ENCODE measurements at places on chromosomes 3 and 15. TPM values are rescaled to one million over a fixed set of nuclear protein-coding genes. Genes with fewer than 3 reads are reported as not detected.

Gene CFAP44
- total RNA-seq = 16.4 TPM

Gene MOBP
- total RNA-seq = not detected

Gene RPP25
- 7.5 TPM for total RNA-seq

Gene CACNA1D
- total RNA-seq = 96.8 TPM

Gene UBAP1L
- total RNA-seq = 5.0 TPM

Gene PIGB
- total RNA-seq = 22.3 TPM

Gene CX3CR1
- total RNA-seq = 7.6 TPM

Gene RTP1
- total RNA-seq = not detected

Gene CCDC80
- 95.6 TPM for total RNA-seq

Gene PLA2G4B
- 8.4 TPM for total RNA-seq

Gene DAZL
- not detected for total RNA-seq

DNA sequence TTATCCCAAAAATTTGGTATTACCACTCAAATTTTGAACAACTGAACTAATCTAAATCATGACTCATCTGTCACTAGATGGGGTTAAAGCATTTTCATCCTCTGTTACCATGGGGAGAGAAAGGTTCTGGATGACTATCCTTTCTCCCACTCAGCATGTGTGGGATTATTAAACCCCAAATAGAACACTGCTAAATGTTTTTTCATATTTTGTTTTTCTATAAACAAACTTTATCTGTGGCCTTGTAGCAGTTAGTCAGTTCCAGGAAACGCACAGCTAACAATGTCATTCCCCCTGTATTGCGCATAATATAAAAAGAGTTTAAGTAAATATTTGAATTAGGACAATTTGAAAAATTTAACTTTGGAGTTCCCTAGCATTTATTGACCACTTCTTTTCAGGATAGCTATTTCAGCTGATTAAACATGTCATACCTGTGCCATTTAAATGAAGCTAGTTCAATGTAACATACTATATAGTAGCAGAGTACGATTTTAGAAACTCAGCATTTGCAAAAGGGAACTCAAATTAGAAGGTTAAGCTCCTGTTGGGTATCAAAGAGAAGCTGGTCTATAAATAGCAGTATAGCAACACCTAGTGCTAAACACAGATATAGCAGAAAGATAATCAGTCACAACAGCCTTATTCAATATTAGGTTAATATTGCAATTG, 9.2 kb upstream of the TMEM212 start:
- no peak overlapping the region for H3K4me3 ChIP-seq
- no peaks in the 10 kb centered on the region for H3K36me3 ChIP-seq
- DNase-seq = no peak
- H3K27ac ChIP-seq = peak overlapping the region; percentile 44
- H3K27me3 ChIP-seq = no peaks in the 10 kb centered on the region

- H3K27ac ChIP-seq = no peak overlapping the region
- no peaks in the 10 kb centered on the region for H3K36me3 ChIP-seq
- H3K4me3 ChIP-seq = no peak overlapping the region
- no peaks in the 10 kb centered on the region for H3K27me3 ChIP-seq
These were observed 33.0 kb upstream of the LARS2 start for GRCh38 chr3:45355351-45355750.

DNA sequence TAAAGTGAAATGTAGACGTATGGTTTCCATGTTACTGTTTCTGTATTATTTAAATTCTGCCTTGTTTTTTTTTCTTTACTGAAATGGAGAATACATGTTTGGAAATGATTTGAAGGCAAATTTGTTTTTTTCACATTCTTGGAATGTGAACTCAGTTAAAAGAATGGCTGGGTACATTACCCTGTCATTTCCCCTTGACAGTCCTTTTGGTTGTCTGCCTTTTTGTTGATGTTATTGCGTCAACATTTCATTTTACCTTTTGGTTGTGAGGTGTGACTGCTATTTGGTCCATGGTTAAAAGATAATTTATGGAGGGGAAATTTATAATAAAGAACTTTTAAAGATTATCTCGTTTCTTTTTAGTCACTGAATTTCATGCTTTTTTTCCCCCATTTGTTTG, 3.2 kb upstream of the GPR171 start:
- H3K27ac ChIP-seq = no peak overlapping the region
- DNase-seq = no peak
- no peak overlapping the region for H3K4me3 ChIP-seq
- no peaks in the 10 kb centered on the region for H3K36me3 ChIP-seq
- no peaks in the 10 kb centered on the region for H3K27me3 ChIP-seq

- no peaks in the 10 kb centered on the region for H3K27me3 ChIP-seq
- no peak overlapping the region for H3K4me3 ChIP-seq
- no peak for DNase-seq
- H3K27ac ChIP-seq = no peak overlapping the region
- no peaks in the 10 kb centered on the region for H3K4me1 ChIP-seq
- no peaks in the 10 kb centered on the region for H3K36me3 ChIP-seq
These were observed 6.7 kb upstream of the ZFAND6 start for GRCh38 chr15:80052597-80053304.

- peak overlapping the region; percentile 92 for H3K27ac ChIP-seq
- no peak for DNase-seq
These were observed 216.9 kb downstream of the ATP8B4 start for GRCh38 chr15:49901996-49902684.

DNA sequence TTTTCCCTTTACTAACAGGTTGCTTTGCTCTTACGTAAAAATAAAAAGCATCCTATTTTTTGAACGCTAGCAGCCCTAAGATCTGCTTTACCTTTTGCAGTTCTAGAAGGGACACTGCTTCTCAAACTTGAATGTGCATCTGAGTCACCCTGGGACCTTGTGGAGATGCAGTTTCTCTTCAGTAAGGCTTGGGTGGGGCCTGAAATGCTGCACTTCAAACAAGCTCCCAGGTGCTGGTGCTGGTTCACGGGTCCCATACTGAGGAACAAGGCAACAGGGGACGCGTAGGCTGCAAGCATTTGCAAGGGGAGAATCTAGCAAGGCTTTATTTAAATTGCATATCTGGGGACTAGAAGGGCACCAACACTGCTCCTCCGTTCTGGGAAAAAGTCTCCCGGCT, 30.0 kb downstream of the MB21D2 start:
- no peaks in the 10 kb centered on the region for H3K36me3 ChIP-seq
- no peaks in the 10 kb centered on the region for H3K27me3 ChIP-seq
- DNase-seq = no peak
- H3K27ac ChIP-seq = no peak overlapping the region

DNA sequence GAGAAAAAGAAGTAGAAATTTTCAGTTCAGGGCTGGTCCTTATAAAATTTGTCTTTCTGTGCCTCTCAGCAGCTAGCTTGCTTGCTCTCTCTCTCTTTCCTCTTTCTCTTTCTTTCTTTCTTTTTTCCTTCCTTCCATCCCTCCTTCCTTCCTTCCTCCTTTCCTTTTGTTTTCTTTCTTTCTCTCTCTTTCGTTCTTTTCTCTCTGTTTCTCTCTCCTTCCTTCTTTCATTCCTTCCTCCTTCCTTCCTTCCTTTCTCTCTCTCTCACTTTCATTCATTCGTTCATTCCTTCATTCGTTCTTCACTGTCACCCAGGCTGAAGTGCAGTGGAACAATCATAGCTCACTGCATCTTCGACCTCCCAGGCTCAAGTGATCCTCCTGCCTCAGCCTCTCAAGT, 69.3 kb upstream of the CPOX start:
- no peaks in the 10 kb centered on the region for H3K36me3 ChIP-seq
- H3K4me3 ChIP-seq = no peak overlapping the region
- DNase-seq = no peak
- no peak overlapping the region for H3K27ac ChIP-seq
- H3K27me3 ChIP-seq = no peaks in the 10 kb centered on the region
- H3K4me1 ChIP-seq = no peaks in the 10 kb centered on the region

DNA sequence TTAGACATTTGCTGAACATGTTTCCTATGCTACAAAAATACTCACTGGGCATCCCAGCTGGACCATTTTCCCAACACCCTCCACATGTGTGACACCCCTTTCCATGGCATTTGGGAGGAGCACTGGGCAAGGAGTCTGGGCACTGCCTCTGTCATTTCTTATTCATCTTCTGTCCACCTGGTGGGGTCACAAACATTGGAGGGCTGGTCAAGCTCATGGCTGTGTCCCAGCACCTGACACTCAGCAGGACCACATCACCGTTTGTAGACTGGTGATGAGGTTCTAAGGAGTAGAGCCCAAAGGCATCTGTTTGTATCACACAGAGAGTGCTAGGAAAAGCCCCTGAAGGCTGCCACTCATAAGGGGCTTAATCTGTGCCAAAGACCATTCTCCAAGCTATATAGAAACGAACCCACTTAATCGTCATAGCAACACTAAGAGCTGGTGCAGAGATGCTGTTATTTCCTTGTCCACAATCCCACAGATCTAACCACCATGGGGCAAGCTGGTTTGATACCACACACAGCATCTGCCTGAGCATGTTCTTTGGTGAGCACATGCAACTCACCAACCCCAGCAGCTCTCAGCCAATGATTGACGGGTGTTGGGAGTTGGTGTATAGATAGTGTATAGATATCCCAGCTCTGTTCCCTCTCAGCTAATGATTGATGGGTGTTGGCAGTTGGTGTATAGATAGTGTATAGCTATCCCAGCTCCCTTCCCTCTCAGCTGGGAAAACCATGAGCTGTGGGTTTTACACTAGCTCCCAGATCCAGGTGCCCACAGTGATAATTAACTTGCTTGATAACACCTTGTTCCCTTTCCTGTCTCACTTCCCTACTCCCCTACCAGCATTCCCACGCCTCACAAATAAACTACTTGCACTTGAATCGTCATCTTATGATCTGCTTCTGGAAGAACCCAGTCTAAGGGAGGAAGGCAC, 42.7 kb upstream of the ATP2B2 start:
- H3K36me3 ChIP-seq = no peaks in the 10 kb centered on the region
- no peak overlapping the region for H3K4me3 ChIP-seq
- no peaks in the 10 kb centered on the region for H3K27me3 ChIP-seq
- H3K4me1 ChIP-seq = no peaks in the 10 kb centered on the region

DNA sequence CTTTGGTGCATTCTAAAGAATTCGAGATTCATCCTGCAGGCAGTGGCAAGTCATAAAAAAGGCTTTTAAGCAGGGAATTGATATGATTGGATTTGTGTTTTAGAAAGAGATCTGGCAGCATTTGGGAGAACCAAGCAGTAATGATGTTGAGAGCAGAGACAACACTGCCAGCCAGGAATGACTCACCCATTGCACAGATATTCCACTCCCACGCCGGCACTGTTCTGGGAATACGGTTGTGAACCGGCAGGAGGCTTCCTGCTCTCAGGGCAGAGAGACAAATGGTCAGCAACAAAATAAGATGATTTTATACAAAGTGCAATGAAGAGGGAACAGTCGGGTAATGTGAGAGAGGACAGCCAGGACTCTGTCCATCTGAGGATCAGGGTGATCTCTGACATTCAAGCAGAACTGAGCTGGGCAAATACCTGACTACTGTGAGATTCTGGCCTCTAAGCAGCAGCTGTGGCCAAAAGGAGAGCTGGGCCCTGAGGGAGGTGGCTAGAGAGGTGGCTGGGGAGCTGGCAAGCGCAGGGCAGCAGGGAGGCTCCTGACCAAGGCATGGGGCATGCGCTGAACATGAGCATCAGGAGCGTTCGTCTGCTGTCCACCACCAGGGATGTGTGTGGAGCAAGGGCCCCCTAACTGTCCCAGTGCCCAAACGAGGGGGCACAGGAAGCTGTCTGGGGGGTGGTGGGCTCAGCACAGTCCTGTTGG, 56.1 kb upstream of the PLXNA1 start:
- no peak overlapping the region for H3K4me3 ChIP-seq
- peaks cover 9% of the 10 kb centered on the region for H3K4me1 ChIP-seq
- peak overlapping the region; percentile 53 for H3K27ac ChIP-seq
- DNase-seq = peak; percentile 81

GRCh38 chr3:124781476-124782376, 51.5 kb downstream of the UMPS start:
- peak overlapping the region; percentile 87 for H3K27ac ChIP-seq
- H3K27me3 ChIP-seq = no peaks in the 10 kb centered on the region
- DNase-seq = no peak
- no peaks in the 10 kb centered on the region for H3K36me3 ChIP-seq
- H3K4me3 ChIP-seq = no peak overlapping the region
- H3K4me1 ChIP-seq = peaks cover 7% of the 10 kb centered on the region

GRCh38 chr3:1147326-1147725, 54.5 kb downstream of the CNTN6 start:
- DNase-seq = no peak
- H3K27ac ChIP-seq = no peak overlapping the region
- H3K36me3 ChIP-seq = no peaks in the 10 kb centered on the region
- no peak overlapping the region for H3K4me3 ChIP-seq
- no peaks in the 10 kb centered on the region for H3K27me3 ChIP-seq

DNA sequence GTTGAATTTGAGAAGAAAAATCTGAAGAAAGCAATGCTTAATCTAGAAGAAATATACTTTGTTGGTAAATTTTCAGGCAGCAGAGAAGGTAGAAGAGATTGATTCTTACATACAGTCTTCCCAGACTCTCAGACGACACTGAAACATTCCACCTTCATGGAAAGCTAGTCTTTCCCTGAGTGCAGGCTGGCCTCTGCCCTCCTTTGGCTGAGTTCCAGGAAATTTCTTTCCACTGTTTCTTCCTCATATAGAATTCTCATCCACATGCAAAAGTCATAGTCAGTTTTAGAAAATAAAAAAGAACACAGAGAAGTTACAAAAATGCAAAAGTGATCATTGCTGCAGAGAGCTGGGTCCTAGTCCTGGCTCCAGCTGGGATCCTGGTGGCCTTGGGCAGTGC, 142.5 kb upstream of the PRR23C start:
- no peak overlapping the region for H3K4me3 ChIP-seq
- no peak overlapping the region for H3K27ac ChIP-seq
- H3K4me1 ChIP-seq = no peaks in the 10 kb centered on the region
- no peaks in the 10 kb centered on the region for H3K36me3 ChIP-seq

- no peaks in the 10 kb centered on the region for H3K4me1 ChIP-seq
- no peak overlapping the region for H3K27ac ChIP-seq
- no peak overlapping the region for H3K4me3 ChIP-seq
- no peaks in the 10 kb centered on the region for H3K36me3 ChIP-seq
These were observed 576.1 kb downstream of the PDCD6IP start for GRCh38 chr3:34374521-34374920.

- no peak overlapping the region for H3K4me3 ChIP-seq
- H3K36me3 ChIP-seq = no peaks in the 10 kb centered on the region
- no peak overlapping the region for H3K27ac ChIP-seq
- no peaks in the 10 kb centered on the region for H3K4me1 ChIP-seq
These were observed 24.6 kb downstream of the COL8A1 start for GRCh38 chr3:99662838-99663570.

DNA sequence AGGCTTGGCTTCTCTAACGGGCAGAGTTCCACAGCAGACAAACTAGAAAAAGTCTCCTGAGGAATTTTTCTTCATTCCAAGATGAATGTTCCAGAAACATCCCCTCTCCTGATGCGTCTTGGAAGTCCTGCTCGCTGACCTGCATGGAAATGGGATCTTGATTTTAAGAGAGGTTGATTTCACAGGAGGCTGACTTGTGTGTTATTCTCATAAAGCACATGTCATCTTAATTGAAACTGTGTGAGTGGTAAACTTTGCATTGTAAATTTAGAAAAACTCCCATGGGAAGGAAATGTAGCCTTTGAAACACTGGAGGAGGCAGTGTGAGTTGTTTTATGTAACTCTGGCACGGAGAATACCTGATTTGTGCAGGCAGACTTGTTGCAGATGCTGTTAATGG, 337.8 kb upstream of the NR2E3 start:
- H3K27me3 ChIP-seq = no peaks in the 10 kb centered on the region
- H3K27ac ChIP-seq = peak overlapping the region; percentile 71
- no peaks in the 10 kb centered on the region for H3K36me3 ChIP-seq
- no peaks in the 10 kb centered on the region for H3K4me1 ChIP-seq
